Stimulated activated CD8-positive, alpha-beta memory T cell treated with anti-CD3 and anti-CD28 coated beads, Interleukin-2, amount 100 ng/mL, for 1 hour (primary cell): ENCODE measurements at places on chromosomes 1 and 21.

DNA sequence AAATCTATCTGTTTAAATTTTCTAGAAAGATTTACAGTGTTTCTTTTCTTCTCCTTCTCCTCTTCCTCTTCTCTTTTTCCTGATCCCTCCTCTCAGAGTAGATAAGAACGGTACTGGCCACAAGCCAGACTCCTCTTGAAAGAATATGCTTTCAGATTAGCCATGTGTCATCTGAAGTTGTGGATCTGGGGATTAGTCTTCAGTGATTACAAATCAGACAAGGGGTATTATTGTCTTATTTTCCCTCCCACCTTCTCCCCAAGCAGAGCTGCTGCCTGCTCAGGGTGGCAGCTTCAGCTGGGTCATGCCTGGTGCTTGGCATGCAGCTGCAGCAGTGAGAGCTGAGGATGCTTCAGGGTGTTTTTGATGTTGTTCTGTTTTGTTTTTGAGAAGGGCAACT lies 42.7 kb downstream of the SGIP1 start:
- no peak for DNase-seq

DNA sequence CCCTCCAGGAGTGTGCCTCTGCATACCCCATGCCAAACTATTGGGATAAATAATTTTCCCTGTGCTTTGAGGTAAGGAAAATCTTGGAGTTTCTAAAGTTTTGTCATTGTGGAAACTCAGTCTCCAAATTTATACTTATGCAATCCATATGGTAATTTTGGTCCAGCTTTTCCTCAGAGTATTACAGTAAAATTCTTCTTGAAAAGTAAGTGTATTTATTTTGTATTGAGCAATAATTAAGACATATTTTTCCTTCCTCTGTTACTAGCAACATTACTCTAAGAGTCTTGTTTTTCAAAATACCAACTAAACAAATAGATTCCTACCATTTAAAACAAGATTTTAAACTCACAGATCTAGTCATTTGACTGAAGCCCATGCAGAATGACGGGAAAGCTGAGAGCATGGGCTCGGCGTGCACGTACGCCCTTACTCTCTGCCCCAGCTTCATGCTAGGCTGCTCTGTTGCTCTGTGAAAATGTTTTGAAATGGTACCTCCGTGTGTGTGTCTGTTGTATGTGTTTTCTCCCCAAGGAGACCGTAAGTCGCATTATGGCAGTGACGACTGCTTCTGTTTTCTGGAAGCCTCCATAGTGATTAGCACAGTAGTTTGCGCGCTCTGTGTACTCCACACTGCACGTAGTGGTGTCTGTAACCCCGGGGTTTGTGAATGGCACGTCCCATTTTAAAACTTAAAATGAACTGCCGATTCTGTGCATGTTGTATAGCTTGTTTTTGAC lies 165.3 kb downstream of the SDCCAG8 start:
- no peak for DNase-seq

DNA sequence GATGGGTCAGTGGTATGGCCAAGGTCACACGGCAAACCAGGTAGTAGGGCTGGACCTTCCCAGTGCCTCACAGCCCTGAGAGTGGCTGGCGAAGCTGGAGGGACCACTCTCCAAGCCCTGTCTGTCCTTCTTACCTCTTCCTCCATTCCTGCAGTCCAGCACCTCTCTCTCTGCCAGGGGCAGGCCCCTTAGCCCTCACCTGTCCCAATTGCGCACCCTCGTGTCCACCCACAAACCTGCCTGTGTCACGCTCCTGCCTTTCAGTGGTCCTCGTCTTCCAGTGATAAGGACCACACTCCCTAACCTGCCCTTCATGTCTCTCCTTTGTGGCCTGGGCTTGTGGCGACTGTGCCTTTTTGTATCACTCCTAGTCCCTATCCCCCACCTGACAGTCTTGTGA lies 3.4 kb downstream of the PODN start:
- DNase-seq = no peak

- no peak for DNase-seq
Measured at GRCh38 chr1:18529714-18530113, 49.0 kb downstream of the KLHDC7A start.

DNA sequence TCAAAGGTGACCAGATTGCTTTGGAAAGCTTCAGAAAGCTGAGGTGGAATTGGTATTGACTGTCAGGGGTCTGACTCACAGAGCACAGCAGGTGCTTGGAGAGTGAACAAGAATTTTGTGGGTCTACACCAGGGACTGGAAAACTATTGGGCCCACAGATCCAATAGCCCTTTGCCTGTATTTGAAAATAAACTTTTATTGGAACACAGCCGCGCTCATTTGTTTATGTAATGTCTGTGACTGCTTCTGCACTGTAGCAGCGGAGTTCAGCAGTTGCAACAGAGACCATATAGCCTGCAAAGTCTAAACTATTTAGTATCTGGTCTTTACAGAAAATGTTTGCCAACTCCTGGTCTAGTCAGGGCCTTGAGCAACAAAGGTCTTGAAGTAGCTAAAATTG lies 315.6 kb downstream of the NFIA start:
- no peak for DNase-seq
